ENCODE measurements at places on chromosomes 6 and 20.

- DNase-seq, result peak; percentile 2
Observed at GRCh38 chr6:57432157-57432556, 114.7 kb downstream of the PRIM2 start.

- DNase-seq, result no peak
Observed at GRCh38 chr20:45328451-45328850, 19.8 kb downstream of the SDC4 start.

GRCh38 chr6:127768745-127769144 lies 132.1 kb downstream of the THEMIS start:
- DNase-seq, result no peak

- DNase-seq, result no peak
Observed at GRCh38 chr20:6530779-6531315, 236.6 kb upstream of the BMP2 start.

All from suppressor macrophage treated with lipopolysaccharide for 4 hours (primary cell).